ENCODE measurements at places on chromosomes 16 and 17.

DNA sequence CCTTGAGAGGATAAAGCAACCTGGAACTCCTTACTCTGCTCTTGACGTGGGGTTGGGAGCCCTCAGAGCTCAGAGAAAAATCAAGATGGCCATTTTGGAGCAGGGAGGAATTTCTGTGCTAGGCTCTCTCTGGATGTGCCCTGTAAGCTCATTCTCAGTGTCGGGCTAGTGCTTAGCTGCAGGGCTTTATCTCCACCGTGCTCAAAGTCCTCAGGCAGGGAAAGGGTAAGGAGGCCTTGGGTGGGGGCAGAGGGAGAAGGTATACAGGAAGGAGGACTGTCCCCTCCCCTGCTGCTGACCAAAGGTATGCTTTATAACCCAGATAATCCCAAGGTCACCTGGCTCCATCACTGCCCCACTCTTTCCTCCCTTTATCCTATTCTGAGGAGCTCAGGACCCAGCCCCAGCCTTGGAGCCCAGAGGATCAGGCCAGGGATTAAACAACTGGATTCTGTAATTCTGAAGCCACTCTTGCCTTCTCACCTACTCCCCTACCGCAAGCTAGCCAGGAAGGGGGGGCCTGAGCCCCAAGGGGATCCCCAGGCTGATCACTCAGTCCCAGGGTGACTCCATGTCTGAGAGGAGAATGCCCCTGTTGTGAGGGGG lies 1.1 kb downstream of the DHRS11 start:
- no peak for DNase-seq

DNA sequence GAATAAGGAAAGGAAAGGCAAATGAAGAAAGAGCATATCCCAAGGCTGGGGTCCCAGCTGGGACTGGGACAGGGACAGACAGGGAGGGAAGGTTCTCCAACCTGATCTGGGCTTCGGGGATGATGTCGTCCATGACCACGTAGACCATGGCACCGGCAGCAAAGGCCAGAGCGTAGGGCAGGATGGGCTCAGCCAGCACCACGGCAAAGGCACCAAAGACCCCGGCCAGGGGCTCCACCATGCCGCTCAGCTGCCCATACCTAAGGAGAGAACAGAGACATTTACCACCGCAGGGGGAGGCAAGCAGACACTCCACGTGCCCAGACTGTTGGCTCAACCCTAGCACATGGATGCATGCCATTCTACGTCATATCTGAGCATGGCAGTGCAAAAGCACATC lies 443.8 kb downstream of the SLC39A11 start:
- no peak for DNase-seq

DNA sequence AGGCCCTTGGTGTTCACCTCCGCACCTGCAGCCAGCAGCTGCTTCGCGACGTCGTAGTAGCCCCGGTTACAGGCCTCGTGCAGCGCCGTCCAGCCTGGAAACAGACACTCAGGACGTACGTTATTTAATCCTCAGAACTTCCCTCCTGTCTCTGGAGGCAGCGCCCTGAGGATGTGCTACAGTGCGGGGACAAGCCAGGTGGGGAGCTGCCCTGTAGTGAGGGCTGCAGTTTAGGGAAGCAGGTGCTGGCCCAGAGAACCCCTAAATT lies 71.0 kb downstream of the ZNF778 start:
- no peak for DNase-seq

DNA sequence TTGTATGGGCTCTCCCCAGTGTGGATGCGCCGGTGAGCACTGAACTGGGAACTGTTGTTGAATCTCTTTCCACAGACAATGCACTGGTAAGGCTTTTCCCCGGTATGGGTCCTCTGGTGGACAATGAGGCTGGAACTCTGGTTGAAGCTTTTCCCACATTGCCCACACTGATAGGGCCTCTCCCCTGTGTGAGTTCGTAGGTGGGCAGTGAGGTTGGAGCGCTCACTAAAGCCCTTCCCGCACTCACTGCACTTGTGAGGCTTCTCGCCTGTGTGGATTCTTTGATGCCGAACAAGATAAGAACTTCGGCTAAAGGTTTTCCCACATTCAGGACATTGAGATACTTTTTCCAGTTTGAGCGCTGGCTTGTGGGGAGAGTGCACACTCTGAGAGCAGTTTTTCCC lies 17.8 kb downstream of the ZSCAN32 start:
- no peak for DNase-seq
